ENCODE measurements at places on chromosomes 13 and 19.

DNA sequence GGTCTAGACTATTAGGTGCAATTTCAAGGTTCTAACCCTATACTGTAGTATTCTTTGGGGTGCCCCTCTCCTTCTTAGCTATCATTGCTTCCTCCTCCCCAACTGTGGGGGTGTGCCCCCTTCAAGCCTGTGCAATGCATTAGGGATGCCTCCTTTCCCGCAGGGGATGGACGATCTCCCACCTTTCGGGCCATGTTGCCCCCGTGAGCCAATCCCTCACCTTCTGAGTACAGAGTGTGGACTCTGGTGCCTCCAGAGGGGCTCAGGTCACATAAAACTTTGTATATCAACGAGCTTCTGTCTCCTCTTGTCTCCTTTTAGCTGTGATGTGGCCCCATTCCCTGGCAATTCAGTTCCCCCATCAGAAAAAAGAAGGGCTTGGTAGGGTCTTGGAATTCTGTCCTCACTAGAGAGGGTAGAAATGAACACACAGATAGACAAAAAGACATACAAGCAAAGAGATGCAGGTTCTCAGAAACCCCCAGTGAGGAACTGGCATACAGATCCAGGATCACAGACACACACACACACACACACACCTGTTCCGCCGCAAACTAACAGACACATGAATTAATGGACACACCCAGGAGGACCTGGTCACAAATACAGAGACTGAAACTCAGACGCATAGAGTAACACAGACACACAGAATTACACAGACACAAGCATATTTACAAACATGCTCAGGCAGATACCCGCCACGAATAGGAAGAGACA, 2.5 kb upstream of the HNRNPUL1 start:
- no peak for DNase-seq

DNA sequence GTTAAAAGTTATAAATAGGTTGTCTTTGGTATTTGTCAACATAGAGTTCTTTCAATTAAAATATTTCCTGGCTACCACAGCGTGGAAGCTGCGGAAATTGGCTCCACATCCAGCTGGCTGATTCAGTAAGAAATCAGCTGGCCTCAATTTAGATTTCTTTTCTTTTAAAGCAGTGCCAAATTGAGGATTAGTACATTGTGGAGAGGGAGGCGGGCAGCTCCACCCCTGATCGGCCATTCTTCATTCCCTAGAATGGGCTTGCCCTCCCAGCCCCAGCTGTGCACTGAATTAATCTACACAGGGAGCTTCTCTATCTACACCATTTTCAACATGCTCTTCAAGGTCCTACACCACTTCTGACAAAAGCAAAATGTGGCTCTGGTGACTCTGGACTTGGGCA, 624.8 kb downstream of the DACH1 start:
- DNase-seq, result no peak

- DNase-seq, result no peak
Measured at GRCh38 chr13:94799299-94799698, 87.0 kb upstream of the SOX21 start.

GRCh38 chr19:3721131-3721886, 13.1 kb downstream of the TJP3 start:
- peak; percentile 77 for DNase-seq

DNA sequence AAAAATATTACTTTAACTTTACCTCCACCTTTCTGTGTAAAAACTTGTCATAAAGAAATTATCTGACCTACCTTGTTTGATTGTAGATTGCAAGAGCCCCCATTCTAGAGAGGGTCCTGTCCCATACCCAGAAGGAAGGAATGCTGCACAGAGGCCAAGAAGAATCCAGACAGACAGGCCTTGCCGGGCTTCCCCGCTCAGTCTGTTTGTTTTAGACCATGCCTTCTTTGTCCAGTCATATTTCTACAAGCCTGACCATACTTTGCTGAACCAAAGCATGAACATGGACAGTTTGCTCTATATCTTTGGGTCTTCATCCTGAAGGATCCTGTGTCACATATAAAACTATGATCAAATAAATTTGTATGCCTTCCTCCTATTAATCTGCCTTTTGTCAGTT, 95.8 kb upstream of the MYCBP2 start:
- no peak for DNase-seq

GRCh38 chr13:44920013-44920412, 69.3 kb downstream of the NUFIP1 start:
- no peak for DNase-seq

GRCh38 chr19:10352764-10353671, 13.6 kb upstream of the ICAM3 start:
- DNase-seq, result no peak
